HAP-1 (cell line): ENCODE measurements at places on chromosomes 2 and 18.

DNA sequence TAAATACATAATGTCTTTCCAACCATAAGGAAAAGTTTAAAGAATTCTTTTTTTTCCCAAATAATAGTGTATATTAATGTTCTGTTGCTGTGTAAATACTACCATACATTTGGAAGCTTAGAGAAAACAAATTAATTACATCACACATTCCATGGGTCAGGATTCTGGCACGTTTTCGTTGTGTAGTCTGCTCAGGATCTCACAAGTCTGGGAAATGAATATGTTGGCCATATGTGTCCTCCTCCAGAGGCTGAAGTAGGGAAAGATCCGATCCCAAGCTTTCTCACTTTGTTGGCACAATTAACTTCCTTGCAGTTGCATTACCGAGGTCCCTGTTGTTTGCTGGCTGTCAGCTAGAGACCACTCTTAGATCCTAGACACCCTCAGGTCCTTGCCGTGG, 83.9 kb downstream of the RPRM start:
- DNase-seq = no peak

DNA sequence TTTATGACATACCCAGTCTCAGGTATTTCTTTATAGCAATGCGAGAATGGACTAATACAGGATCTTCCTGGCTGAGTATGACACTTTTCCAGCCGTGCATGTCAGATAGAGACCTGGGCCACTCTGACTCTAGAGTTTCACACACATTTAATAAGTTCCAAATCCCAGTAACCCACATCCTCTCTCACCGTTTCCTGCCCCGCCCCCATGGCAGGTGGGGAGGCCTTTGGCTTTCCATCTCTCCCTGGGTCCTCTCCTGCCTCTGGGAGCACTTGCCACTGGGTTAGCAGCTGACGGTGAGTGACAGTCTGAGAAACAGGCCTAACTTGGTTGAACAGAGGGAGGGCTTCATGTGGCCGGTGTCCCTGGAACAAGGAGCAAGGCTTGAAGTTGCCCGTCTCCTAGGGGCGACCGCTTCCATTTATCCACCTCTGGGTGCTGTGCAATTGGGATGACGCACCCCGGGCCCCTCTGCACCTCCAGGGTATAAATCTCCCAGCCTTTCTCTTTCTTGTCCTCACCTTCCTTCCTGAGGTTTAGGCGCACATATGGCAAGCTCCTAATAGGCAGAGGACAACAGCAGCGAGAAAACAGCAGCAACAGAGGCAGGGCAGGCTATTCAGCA, 152.7 kb upstream of the HDAC4 start:
- no peak for DNase-seq

DNA sequence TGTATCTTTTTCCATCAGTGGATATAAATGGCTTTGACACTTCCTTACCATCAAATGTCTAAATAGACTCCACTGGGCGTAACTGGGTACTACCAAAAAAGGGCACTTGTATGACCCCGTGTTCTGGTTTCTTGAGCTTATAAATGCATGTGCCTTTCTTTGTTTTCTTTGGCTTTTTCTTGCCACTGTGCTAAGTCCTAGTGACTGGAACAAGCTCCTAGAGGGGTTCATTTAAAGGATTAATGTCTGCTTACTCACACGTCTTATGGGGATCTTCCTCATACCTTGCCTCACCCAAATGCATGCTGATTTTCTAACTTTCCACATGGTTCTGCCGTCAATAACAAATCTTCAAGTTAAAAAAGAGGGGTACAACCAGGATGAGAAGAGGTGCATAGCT, 19.8 kb upstream of the ZNF532 start:
- DNase-seq = no peak

DNA sequence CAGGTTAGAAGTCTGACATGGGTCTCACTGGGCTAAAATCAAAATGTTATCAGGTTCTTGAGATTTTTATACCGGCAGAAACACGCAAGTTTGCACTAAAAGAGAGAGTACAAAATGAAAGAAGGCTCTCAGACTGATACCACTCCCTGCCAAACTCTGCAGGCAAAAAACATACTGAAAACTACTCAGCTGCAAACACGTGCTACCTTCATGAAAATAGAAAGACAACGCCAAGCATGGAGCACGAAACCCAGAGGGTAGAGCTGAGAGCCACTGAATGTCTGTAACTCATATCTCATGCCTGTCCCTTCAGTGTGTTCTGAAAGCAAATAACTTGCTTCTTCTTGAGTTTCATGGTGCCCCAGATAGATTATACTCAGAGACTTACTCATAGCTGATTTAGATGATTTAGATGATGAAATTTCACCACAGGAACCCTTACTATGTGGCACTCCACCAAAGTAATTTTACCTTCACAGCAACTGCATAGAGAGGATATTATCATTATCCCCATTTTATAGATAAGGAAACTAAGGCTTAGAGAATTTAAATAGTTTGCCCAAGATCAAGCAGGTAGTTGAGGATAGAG, 313.0 kb upstream of the SLC39A10 start:
- no peak for DNase-seq

DNA sequence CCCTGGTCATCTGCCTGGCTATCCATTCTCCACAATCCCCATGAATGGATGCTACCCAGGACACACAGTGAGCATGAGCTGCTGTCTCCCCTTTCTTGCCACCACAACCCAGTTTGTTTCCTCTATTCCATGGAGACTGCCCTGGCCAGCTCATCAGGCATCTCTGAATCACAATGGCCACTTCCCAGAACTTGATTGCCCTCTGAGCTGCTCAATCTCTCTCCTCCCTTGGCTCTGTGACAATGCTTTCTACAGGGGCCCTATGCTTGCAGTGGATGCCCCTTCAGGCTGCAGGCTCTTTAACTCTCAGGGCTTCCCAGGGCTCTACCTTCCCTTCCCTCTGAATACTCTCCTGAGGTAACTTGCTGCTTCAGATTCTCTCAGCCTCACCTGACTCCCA, 14.4 kb upstream of the SLC4A5 start:
- DNase-seq = no peak

DNA sequence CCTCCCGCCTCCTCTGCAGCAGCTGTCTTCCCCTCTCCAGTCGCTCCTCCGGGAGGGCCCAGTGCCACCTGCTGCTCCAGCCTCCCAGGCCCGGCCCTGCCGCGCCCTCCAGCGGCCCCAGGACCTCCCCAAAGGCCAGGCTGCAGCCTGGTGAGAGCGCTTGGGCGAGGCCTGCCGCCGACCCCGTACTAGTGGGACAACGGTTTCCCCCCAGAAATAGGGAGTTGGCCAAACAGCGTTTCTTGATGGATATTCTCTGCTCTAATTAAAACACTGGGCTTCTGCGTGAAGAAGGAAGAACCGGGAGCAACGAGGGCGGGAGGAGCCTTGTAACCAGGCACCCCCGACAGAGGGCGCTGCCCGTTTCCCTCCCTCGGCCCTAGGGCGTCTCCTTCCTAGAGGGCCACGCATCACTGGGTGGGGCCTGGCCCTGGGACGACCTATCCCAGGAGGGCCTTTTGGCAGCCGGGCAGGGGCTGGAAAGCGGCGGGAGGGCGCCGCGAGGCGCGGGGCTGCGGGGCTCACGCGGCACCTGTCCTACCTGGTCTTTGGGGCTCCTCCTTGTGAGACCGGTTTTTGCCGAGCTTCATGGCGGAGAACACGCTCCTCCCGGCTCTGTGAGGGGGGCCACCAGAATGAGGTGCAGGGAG, 25.4 kb upstream of the OTOF start:
- DNase-seq = peak; percentile 80

DNA sequence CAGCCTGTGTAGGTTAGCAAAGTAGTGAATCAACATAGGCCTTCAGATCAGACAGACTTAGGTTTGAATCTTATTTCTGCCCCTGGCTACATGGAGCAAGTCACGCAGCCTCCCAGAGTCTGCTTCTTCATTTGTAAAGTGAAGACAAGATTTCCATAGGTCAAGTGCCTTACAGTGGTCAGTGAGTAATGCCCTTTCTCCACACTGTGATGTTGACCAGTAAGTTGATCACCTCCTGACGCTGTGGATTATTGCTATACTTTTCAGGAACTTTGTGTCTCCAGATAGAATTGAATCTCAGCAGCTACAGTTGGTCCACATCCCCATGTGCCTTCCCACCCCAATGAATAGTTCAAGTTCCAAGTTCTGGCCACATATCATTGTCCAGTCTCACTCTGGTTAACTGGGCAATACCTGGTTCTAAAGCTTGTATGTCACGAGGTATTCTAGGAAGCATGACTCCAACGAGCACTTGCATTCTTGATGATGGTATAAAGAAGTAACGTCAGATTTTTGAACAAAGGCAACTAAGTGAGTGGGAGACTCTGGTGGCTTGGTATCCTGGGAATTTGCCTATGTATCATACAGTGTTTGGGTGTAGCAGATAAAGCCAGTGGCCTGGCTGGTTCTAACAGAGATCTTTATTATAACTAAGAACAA, 2.1 kb upstream of the CLIP4 start:
- no peak for DNase-seq

DNA sequence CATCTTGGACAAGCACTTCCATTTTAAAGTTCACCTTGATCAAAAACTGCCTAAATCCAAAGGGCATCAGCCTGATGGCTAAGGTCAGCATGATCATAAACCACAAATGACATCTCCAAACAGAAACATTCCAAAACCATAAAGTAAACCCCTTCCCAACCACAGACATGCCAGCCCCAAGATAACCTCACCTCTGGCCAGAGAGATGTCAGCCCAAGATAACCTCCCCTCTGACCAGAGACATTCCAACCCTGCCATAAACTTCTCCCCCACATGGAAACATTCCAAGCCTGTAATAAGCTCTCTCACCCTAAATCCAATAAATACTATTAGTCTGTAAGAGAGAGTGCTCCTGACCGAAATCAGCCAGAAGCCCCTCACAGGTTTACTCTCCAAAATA, 18.6 kb upstream of the MARCO start:
- no peak for DNase-seq

DNA sequence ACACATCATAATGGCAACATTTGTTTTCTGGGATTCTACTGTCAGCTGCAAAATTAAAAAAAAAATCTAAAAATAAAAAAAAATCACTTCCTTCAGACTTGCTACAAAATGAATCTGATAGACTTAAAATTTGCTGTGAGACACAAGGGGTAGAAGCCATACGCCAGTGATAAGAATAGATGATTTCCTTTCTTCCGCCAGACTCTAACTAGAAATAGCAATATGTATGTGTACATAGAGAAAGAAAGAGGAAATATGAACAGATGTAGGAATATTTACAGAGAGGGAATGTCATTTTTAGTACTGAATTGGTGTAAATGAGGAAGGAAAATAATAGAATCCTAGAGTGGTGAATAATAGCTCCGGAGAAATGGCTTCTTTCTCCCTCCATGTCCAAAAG, 574.2 kb downstream of the DCC start:
- DNase-seq = no peak

DNA sequence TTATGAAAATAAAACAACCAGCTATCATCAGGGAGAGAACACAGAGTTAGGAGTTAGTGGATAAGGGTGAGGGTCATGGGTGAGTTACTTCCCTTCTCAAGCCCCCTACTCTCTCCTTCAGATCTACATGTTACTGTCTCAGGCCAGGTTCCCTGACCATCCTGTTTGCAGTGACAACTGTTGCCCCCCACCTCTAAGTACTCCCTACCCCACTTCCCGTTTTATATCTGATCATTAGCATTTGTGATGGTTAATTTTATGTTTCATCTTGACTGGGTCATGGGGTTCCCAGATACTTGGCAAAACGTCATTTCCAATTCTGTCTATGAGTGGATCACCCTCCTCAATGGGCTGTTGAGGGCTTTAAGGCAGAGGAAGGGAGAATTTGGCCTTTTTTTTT, 32.8 kb upstream of the ATP8B1 start:
- DNase-seq = no peak

GRCh38 chr2:201733544-201733943, 35.1 kb upstream of the MPP4 start:
- DNase-seq = no peak

GRCh38 chr2:215293879-215294278, 18.0 kb upstream of the ATIC start:
- no peak for DNase-seq

DNA sequence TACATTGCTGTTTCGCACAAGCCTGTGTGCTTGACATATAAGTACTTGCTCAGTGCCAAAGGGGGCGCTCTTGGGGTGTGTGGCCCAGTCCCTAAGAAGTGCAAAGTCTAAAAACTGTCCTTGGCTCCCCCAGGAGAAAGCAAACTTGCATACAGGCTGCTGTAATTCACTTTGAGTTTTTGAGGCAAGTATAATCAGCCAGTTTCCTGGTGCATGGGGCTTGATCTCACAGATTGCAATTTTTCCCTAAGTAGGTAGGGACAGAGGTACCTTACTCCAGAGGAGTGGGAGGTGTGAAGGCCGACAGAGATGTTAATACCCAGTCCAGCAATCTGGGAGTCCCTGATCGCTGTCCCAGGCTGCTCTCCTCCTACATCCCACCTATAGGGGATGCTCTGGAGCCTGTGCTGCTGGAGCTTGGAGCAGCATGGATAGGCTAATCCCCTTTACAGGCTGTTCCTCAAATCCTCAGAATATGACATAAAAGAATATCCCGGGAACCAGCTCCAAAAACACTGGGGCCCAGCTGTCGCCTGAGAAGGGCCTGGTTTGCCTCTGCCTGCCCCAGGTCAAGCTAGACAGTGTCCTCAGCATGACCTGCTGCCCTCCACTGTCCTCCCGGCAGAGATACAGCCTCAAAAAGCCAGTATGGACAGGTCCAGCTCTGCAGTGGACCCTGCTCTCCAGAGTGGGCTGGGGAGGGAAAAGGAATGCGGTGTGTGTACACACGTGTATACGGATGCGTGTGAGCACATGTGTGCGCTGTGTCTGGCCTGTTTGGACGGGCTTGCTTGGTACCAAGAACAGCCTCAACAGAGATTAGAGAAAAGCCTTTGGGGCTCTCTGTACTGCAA, 136.5 kb upstream of the HAAO start:
- DNase-seq = peak; percentile 75

- DNase-seq = no peak
These were observed 1395.1 kb downstream of the SUCLG1 start for GRCh38 chr2:83063933-83064332.

DNA sequence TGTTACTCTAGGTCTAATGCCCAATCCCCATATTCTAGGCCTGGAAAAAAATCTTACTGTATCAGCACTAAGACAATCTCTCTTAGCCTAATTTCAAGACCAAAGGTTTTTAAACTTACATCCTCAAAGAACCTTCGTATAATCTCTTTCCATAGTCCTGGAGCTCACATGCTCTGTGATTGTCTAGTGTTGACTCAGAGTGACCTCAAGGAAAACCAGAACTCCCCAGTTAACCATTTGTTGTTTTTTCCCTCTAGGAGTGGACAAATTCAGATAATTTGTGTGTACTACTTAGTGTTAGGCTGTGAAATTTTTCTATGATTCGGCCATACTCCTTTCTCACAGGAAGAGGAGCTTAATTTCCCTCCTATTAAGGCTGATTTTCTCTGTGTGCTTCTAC, 536.1 kb downstream of the SLC4A3 start:
- no peak for DNase-seq

- DNase-seq = peak; percentile 39
These were observed 29.9 kb downstream of the ANO7 start for GRCh38 chr2:241218131-241219029.

- no peak for DNase-seq
These were observed 190.0 kb upstream of the SESTD1 start for GRCh38 chr2:179454443-179455171.

GRCh38 chr2:232534940-232535651, 4.4 kb upstream of the CHRNG start:
- DNase-seq = no peak
